ENCODE measurements at places on chromosomes 11 and 22.

DNA sequence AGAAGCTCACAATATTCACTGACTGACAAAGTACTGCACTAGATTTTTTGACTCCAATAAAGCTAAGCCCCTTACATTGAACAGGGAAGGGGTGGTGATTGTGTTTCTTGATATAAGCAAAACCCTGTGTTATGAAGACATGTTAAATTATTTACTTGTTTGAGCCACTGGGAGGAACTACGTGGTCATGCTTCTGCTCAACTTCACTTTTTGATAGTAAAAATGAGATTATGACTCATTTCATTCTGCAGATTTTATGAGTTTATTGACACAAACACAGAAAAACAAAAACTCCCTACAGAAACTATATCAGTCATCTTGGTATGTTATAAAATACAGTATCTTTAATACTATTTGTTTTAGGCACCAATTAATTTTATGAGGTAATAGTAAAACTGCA is 124.7 kb downstream of the CADM1 start:
- DNase-seq = no peak

DNA sequence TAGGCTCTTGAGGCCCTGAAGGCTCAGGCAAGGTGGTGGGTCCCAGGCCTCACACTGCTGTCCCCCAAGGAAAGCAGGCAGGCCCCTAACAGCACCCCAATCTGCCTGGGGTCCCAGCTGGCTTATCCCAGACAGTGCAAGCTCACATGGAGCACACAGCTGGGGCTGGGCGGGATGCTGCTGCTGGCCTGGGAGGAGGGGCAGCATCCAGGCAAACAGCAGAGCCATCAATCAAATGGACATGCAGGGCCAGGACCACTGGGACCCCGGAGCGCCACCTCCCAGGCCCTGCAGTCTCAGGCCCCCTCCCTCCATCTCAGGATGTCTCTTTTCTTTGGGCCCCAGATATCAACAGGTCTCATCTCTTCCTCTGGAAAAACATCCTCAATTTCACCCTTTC is 140.3 kb downstream of the BRD1 start:
- DNase-seq = no peak

GRCh38 chr11:128456566-128457268 is 130.6 kb downstream of the ETS1 start:
- DNase-seq = no peak

DNA sequence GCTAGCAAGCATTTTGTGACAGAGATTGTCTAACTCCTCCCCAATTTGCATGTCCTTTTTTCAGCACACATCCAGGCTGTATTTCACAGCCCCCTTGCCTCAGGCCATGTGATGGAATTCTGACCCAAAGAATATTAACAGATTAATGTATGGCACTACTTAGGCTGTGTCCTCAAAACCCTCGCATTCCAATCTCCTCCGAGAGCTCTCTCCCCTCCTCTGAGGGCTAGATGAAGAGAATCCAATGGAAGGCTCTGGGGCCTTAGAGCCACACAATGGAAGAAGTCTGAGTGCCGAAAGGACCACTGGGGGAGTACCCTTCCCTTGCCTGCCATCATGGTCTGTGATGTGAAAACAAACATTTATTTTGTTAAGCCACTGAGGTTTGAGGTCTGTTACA is 13.7 kb upstream of the NNMT start:
- DNase-seq = no peak

- no peak for DNase-seq
Observed at GRCh38 chr22:41368543-41369423, 13.0 kb upstream of the TEF start.

DNA sequence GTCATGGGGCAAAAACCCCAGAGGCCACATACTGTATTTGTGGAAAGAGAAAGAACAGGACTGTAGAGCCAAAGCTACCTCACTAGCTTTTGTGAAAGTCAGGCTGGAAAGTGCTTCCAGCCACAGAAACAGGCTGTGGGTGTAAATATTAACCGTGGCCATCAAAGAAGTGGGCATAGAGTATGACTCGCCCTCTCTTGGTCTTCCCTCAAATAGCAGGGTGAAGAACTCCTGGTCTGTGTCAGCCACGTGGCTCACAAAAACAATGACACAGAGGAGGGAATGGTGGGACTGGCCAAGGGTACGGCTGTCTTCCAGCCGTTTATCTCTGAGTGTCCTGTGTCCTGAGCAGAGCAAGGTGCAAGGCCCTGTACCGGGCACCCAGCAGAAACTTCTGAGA is 37.6 kb upstream of the UBASH3B start:
- DNase-seq = no peak

DNA sequence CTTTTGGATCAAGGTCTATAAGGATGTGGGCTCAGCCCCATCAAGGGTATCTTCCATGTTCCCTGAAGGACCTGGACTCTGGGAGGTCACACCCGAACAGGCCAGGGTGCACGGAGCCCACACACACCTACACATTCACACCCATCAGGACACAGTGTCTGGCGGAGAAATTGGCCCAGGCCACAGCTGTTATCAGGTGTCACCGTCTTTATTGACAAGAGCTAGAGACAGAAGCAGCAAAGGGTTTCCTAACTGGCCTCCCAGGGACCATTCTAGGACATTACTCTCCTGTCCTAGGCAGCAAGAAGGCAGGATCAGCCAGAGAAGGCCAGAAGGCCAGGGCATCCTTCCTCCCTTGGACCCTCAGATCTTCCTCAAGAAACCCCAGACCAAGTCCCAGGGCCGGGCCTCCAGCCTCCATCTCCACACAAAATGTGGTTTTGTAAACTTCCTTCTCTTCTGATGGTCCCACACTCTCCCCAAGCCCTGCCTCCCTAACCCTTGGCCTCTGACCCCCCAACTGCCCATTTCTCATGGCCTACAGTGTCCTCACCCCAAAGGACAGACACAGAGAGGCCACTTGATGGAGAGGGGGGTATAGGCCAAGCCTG is 8.1 kb downstream of the SSTR3 start:
- DNase-seq = no peak

- no peak for DNase-seq
Observed at GRCh38 chr22:24330636-24331035, 60.0 kb downstream of the SPECC1L start.

DNA sequence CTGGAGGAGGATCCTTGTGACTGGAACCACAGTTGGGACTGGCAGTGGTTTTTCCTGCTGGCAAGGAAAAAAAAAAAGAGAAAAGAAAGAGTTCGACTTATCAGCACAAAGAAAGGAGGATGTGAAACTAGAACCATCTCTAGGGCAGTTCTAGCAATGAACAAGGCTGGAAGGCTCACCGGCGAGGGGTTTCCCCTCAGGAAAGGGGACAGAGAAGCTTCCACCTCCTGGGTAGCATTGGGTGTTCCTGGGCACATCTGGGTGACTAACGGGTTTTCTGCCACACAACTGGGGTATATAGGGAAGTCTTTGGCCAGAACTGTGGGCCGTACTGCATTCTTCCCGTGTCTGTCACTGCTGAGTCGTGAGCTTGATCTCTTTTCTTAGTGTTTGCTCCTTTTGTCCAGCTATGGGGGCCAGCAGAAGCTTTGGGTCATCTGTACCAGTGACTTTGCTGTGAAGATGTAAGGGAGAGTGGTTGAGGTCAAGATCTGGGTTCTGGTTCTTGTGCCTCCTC is 109.4 kb upstream of the OR4B1 start:
- DNase-seq = no peak

GRCh38 chr22:45271667-45272201 is 13.0 kb upstream of the UPK3A start:
- DNase-seq = no peak

- no peak for DNase-seq
Observed at GRCh38 chr11:1653541-1654387, 24.2 kb downstream of the KRTAP5-5 start.

DNA sequence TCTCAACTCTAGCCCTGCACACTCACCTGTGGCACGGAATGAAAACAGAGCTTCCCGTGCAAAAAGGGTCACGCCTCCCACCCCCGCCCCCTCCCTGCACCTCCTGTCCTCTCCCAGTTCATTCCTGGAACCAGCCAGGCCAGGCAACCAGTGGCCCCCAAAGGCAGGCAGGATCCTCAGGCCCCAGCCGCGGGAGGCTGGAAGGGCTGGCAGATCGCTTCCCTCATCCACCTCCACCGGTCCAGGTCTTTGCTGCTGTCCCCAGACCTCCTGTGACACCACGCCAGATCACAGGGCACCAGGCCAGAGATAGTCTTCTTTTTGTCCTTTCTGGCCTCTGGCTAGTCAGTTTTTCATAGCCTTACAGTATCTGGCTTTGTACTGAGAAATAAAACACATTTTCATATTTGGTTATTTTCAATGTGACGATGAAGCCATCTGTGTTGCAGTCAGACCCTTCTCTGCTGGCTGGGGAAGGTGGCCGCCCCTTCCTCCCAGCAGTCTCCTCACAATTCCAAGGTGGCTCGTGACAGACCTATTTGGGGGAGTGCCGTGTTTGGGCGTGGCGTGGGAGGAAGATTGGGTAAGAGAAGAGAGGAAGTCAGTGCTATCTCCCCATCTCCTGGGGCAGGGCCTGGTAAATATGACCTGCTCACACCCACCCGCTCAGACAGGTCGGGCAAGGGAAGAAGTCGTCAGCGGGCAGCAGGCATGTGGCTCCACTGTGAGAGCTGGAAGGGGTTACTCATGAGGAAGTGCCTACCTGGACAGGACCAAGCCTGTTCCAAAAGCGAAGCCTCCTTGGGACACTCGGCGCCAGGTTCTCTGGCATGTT is 9.1 kb downstream of the SSH3 start:
- no peak for DNase-seq

DNA sequence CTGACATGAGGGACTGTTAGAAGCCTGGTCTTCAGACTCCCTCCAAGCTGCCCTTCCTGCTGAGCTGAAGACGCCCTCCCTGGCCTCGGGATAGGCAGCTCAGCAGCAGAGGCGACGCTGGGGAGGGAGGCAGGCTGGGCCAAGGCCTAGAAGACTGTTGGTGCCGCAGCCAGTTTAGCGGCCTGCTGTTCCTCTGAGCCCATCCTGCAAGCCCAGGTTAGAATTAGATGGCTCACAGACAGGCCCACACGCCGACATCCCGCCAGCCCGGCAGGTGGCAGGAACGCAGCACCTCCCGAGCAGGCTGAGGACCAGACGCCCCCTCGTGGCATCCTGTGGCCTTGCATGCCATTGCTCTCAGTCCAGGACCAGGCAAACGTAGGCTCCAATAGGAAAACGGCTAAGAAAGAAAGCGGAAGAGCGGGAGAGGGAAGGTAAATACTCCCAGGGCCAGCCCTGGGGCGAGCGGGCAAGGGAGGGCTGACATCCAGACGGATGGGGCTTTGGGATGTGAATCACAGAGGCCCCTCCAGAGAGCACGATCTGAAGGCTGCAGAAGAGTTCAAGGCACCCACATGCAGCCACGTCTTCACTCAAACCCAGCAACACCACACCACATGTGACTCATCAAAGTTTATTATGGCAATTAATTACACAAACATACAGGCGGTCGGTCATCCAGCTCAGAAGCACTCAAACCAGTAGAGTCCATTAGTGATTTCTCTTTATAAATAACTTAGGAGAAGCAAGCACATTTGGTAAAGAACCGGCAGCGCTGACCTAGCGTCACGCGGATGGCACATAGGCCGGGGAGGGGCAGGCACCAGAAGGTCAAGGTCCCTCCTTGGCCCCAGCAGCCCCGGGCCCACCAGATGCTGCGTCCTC is 27.6 kb downstream of the CD5 start:
- DNase-seq = peak; percentile 94

DNA sequence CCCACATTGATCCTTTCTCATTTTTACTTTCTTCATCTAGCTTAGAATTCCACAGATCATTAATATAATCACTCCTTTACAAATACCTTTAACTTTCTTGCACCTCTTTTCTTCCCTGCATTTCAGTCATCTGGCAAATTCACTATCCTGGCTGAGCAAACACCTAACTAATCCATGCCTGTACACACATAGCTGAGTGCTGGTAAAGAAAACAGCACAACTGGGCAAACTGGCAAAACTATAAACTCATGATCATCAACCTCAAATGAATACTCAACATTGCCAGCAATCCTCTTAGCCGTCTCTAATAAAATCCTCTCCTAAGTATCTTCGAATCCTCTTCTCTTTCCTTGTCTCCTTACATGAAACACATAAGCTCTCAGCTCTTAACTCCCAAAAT is 52.4 kb downstream of the PICALM start:
- DNase-seq = no peak

- DNase-seq = peak; percentile 82
Observed at GRCh38 chr22:46969491-46969890, 207.0 kb downstream of the TBC1D22A start.

GRCh38 chr22:17773606-17774205 is 563 bp downstream of the BID start:
- peak; percentile 75 for DNase-seq
